ENCODE measurements at places on chromosomes 11 and 22.

GRCh38 chr22:17980638-17981051, 43.7 kb downstream of the MICAL3 start:
- DNase-seq = no peak

DNA sequence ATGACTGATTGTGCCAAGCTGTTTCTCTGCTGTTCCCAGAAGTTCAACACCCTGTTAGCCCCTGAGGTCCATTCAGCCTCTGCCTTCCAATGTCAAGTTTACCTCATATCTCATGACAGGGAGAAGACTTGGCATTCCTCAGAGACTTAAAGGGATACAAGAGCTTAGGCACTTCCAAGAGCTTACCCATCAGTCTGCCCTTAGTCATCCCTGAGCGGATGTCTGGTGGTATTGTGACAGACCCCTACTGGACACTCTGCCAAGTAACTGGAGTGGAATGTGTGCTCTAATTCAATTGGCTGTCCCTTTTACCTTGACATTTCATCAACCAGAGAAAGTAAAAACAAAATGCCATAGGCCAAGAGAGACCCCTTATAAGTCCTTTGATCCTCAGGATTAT, 151.5 kb downstream of the AASDHPPT start:
- peak; percentile 6 for DNase-seq

DNA sequence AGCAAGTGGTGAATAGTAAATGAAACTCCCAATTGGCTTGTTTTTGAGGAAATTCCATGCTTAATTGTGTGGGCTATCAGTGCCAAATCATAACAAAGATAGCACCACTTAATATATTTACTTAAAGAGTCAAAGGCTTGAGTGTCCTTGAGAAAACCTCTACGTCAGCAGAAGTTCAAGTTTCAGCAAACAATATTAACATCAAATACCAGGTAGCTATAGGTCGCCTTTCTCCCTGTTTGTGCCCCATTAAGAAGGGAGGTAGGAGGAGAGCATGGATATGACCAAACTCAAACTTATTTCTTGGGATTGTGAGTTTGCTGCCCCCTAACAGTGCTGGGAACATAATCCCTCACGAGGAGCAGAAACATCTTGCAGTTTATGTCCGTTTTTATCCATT, 105.6 kb upstream of the SYN3 start:
- DNase-seq = no peak

DNA sequence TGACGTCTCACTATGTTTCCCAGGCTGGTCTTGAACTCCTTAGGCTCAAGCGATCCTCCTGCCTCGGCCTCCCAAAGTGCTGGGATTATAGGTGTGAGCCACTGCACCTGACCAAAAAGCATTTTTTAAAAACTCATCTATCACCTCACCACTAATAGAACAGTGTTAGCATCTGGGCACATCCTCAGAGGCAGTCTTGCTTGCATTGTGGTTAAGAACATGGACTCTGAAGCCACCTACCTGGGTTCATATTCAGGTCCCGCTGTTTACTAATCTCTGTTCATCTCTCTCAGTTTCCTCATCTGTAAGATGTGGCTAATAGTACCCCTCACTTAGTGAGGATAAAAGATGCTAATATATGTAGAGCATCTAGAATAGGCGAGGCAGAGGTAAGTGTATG, 90.6 kb downstream of the PACS1 start:
- no peak for DNase-seq

DNA sequence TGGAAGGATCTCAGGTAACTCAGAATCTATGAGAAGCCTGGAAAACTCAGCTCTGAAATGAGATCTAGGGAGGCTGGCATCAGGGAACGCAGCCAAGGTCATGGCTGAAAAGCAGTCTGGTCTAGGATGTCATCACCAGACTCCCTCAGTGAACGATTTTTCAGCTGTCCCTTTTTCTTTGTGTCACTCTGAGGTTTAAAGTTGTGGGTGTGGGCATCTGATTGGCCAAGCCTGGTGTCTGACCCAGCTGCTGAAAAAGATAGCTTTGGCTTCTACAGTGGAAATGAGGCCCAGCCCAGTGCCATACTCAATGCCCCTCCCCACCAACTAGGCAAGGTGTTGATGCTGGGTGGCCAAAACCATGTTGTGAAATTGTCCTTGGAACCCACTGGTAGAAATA, 14.5 kb downstream of the RPS3 start:
- no peak for DNase-seq

GRCh38 chr11:13134066-13134465, 125.0 kb downstream of the RASSF10 start:
- DNase-seq = no peak

DNA sequence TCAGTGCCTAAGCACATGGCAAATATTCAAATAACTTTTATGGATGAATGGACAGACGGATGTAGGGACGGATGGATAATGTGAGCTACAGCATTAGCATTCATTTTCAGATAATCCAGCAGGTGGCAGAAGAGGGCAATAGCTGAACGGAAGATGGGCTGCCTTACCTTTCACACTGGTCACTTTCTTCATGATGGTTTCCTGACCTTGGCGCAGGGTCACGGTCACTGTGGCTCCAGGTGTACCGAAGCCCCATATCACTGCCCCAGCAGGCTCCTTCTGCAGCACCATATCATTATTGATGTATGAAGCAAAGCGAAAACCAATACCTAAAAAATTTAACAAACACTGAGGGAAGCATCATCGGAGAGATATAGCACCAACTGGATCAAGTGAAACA, 4.3 kb downstream of the SIAE start:
- peak; percentile 43 for DNase-seq

- DNase-seq = no peak
Measured at GRCh38 chr11:16410479-16410878, 54.1 kb upstream of the SOX6 start.

GRCh38 chr22:49400136-49400940, 427.3 kb downstream of the BRD1 start:
- no peak for DNase-seq

All from AG10803 (cell line).